RKO (cell line): ENCODE measurements at places on chromosomes 11 and 22.
A peak's percentile ranks its signal among the peaks of the same experiment; 100 is the strongest.

DNA sequence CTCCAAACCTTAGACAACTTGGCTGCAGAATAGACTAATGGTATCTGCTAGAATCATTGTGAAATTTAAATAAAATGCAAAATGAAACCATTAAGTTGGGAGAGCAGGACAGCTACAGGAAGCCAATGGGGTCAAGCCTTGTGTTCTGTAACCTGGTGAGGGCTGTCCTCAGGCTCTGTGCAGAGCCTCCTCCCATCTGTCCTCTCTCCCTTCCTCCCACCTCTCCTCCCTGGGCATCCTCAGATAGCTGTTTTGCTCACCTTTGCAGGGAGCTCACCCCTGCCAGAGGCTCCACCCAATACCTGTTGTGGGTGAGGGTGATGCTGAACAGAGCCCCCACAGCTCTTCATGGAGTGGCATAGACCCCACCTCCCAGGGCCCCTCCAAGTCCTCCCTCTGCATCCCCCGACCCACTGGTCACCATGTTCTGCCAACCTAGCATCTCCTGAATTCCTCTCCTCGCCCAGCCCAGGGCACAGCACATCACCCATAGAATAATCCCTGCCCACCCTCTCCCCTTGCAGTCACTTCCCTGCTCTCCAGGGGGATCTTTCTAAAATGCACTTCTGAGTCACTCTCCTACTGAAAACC lies 100.3 kb downstream of the PDE2A start:
- DNase-seq: no peak

DNA sequence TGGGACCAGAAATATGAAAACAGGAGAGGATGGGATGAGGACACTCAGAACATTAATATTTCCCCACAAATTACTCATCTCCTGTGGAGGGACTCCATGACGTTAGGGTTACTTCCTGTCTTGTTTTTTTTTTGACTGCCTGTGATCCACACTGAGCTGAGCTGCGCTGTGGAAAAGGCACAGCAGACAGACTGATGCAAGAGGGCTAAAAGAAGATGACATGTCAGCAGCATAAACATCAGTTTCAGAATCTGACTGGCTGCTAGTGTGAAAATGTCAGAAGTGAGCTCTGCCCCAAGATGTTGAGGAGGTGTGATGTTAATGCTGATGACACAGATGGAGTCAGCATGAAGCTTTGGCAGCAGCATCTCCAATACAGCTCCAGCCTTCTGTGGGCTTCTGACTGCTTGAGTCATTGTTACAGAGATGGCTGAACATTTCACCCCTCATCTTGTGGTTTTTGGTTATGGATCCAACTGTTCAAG lies 286.8 kb downstream of the BLID start:
- peak; percentile 84 for DNase-seq

GRCh38 chr11:2440646-2441045 lies 3.7 kb downstream of the TRPM5 start:
- DNase-seq: no peak

DNA sequence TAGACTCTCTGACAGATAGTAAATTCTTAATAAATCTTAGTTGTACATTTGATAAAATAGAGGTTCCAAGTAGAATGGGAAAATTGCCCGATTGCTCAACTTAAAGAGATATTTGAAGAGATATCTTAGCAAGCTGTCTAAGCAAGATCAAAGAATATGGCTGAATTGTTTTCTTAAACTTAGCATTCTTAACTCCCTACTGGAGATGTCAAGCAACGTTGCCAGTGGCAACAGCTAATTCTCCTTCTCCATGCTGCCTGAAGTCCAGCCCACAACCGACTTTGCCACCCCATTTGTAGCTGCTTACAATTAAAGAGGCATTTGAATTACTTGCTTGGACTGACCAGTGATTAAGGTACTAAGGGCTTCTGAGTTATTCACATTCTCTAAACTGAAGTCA lies 94.4 kb downstream of the FAM181B start:
- DNase-seq: no peak

DNA sequence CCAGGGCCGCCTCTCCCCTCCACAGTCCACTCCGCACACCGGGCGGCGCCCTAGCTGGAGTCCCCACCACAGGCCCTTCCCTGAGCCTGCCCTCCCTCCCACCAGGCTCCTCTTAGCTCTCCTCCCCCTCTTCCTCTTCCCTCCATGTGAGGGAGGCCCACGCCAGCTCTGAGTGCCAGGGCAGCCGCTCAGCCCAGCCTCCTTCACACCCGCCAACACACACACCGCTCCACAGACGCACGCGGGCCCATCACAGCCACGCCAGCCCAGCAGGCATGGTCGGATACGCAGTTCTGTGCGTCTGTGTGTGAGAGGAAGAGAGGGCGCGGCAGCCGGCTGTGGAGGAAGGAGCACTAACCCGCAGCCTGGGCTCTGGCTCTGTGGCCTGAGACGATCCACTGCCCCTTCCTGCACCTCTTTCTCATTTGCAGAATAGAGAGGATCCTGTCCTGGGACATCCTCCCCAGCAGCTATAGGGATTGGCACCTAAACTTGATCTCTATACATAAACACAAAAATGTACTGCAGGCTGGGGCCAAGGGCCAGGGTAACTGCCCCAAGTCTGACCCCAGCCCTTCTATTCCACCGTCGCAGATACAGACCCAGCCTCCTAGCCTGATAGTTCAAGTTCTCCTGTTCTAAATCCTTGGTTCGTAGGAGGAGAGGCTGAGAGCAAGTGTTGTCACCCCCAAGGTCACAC lies 3.5 kb downstream of the CHRM4 start:
- DNase-seq: no peak

DNA sequence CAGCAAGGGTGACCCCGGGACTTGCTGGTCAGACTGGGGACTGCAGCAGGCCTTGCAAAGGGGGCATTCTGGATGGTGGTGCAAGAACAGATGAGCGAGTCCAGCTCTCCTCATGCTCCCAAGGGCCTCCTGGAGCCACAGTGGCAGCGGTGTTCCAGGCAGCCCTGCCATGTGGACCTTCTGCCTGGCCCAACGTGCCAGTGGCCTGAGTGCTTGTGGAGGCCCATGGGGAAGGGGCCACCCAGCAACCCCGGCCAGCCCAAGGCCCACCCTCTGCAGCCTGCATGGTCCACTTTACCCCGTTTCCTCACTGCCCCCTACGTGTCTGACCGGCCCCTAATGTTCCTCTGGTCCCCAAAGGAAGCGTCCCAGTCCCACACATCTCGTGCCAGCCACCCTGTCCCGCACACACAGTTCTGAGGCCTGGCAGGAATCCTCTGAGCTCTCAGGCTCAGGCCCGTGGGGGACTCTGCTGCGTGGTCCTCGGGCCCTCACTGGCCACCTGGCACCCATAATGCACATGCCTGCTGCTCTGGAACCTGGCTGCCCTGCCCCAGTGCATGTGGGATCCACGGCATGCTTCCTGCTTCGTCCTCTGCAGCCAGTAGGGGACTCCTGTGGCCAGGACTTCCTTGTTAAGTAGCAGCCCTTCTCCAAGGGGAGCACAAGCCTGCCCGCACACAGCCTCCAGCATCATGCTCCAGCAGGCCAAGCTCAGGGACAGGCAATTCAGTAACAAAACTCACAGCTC lies 85.5 kb downstream of the DGCR2 start:
- peak; percentile 23 for DNase-seq

DNA sequence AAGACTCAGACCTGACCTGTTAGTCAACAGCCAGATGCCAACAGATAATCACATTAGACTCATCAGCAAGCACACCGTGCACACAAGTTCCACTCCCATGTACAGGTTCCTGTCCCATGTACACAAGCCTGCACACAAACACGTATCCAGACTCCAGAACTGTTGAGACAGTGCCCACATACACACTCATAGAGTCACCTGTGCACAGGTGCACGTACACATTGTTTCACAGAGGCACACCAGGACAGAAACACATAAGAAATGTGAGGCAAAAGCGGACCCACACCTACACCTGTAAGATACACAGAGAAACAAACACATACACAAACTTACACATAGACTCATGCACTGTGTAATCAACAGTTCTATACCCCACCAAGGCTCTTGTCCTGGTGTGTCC lies 2.7 kb upstream of the ZNF74 start:
- DNase-seq: no peak

GRCh38 chr22:23696326-23696851 lies 5.6 kb downstream of the RGL4 start:
- DNase-seq: no peak

- DNase-seq: no peak
These were observed 69.8 kb upstream of the PRODH start for GRCh38 chr22:19005905-19006304.

DNA sequence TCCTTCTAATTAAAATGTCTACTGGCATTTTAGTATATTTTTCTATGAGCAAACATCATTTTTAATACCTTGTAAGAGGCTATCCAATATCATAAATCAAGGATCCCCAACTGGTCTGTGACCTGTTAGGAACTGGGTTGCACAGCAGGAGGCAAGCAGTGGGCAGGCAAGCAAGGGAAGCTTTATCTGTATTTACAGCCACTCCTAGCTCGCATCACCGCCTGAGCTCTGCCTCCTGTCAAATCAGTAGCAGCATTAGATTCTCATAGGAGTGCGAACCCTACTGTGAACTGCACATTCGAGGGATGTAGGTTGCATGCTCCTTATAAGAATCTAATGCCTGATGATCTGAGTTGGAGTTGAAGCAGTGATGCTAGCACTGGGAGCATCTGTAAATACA lies 70.2 kb upstream of the CREB3L1 start:
- DNase-seq: no peak

DNA sequence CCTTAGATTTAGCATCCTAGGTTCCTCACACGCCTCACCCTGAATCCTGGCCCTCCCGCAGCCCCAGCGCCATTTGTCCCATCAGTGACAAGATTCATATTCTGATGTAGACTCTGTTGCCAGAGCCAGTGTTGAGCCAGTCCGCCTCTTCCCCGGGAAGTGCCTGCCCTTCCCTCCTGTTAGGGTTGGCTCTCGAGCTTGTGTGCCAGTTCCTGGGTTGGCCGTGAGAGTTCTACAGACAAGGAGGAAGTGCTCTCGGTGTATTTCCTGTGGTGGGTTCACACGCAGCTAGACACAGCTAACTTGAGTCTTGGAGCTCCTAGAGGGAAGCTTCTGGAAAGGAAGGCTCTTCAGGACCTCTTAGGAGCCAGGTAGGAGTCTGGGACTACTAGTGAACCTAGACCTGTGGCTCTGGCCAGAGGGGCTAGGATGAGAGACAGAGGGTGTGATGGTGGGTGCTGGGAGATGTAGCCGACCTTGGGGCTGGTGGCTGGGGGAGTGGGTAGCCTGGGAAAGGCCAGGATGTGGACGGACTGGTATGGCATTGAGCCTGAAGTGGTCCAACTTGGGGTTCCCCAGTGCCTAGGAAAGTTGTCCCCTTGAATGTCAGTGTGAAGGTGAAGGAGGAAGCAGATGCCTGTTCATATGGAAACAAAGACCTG lies at the start of gene IL18BP:
Gene IL18BP (plus strand): TSS at position 261 of the 662 bp plus-strand sequence. CDS start 1,076 bp downstream, outside the sequence.
- no peak for DNase-seq

DNA sequence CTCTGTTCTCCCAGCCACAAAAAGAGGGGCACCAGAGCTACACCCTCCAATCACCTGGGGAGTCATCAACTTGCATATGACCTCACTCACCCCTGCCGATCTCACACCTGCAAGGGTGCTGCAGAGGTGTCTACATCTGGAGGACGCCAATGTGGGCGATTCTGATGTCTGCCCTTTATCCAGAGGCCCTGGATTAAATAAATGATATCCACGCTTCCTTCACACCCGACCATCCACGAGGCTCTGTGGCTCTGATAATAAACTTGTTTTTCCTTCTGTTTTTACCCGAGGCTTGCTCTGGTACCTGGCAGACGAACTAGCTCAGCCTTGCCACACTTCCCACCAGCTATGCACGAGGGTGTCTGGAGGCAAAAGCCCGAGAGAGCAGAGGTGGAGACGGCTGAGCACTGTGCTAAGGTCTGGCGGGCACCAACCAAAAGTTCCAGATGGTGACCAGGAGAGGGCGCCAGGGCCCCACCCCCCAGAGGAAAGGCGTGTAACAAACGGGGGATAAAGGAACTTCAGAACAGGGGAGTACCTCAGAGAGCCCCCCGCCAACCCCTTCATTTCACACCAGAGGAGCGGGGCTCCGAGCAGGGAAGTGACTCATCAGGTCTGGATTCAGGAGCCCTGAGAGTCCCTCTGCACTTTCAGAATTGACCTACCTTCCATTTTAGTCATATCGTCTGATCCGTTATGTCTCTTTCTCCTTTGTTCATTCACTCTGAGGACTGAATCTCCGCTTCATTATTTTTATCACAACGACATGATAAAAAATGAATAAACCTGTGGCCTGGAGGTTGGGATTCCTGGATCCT lies 13.5 kb downstream of the SCN3B start:
- peak; percentile 37 for DNase-seq

GRCh38 chr11:132894606-132895005 lies 637.7 kb downstream of the OPCML start:
- no peak for DNase-seq

DNA sequence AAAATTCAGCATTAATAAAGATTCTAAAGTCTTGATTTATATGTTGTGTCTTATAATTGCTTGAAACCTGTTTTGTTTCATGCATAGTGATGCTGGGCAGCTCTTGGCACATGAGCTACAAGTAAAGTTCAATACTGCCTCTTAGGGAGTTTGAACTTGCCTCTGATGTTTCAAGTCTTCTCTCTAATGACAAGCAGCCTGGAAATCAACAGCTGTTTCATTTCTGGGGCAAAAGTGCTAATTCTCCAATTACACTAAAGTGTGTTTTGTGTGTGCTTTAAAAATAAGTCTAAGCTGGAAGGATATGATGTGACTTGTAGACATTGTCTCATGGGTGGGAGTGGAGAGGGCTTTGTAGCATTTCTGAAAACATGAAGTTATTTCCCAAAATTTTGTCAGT lies 23.7 kb upstream of the SESN3 start:
- no peak for DNase-seq

DNA sequence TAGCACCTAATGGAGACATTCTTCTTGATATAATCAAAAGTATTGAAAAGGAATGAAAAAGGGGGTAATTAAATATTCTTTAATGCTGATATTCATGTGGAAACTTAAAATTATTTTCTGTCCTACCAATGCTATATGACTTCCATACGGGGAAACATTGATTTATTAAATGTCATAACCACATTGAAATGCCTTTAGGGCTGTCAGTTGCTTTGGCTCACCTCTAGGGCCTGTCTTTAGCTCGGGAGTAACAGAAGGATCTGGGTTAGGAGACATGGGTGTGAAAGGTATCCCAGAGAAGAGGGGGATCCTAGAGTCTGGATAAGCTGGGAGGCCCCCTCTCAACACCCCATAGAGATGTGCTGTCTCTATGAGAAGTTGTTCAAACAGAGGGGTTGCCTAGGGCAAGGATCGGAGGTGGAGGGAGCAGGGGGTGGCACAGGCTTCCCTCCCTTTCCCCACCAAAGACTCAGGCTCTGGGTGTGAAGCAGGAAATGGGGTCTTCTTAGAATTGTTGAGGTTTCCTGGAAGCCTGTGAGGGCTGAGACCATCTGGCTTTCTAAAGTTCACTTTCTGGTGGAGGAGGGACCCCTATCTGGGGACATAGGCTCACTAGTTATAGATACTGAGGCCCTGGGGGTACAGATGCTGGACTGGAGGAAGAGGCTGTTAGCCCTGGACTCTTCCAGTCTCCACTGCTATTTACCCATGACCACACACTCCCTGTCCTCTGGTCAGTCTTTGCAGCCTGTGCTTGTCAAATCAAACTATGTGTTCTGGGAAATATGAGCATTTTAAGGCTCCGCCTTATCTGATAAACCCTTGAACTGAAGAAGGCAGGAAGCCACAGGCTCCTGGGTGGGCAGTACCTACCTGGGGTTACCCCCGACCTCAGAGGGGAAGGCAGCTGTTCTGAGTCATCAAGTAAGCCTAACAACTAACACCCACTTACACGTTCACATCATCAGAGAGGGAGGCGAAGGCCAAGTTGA lies 55.8 kb upstream of the RRAS2 start:
- no peak for DNase-seq
